ENCODE measurements at places on chromosomes 1 and 21.

GRCh38 chr21:46246345-46246744, 17.8 kb upstream of the LSS start:
- DNase-seq, result no peak

DNA sequence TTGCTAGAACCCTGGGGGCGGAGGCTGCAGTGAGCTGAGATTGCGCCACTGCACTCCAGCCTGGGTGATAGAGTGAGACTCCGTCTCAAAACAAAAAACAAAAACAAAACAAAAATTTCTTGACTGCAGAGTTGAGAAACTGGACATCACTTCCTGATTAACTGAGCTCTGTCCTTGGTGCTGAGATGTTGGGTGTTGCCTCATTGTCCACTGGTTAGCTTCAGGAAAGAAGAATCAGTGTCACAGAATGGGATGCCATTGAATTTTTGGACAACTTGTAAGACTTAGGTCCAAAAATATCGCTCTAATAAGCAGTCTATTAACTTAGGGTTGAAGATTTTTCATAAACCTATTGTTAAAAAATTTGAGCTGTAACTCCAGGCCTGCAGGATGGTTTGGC, 23.8 kb upstream of the KCNA10 start:
- DNase-seq, result no peak

- no peak for DNase-seq
Observed at GRCh38 chr1:151193304-151193703, 3.3 kb upstream of the VPS72 start.

- no peak for DNase-seq
Observed at GRCh38 chr1:196180847-196181593, 427.2 kb downstream of the KCNT2 start.

DNA sequence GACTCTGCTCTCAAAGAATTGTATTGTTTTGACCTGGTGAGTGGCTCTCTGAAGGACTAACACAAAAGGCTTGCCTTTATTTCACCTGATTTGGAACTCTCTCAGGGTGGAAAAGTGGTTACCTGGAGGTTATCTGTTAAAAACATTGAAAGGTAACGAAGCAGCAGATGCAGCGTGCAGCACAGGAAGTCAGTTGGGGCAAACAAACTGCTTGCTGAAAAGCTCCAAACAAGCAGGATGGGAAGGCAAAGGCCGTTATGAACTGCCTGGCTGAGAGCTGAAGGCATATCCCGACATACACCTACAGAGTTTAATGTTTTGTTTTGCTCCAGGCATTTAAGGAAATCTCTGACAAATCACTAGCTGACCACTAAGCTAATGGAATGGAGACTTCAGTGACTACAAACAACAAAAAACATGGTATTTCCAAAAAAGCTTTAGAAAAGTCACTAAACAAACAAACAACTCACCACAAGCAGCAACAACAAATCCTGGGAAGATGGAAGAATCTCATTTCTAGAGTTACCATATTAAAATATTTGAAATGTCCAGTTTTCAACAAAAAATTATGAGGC, 44.3 kb upstream of the BATF3 start:
- DNase-seq, result no peak

DNA sequence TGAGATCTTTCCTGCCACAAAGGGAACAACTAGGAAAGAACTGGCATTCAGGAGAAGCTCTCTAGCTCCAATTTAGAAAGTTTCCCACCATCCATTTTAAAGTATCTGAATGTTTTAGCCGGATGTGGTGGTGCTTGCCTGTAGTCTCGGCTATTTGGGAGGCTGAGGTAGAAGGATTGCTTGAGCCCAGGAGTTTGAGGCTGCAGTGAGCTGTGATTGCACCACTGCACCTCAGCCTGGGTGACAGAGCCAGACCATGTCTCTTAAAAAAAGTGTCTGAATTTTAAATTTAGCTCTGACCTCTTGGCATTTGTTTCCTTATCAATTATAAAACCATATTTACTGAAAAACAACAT, 67.2 kb downstream of the RPAP2 start:
- DNase-seq, result no peak

DNA sequence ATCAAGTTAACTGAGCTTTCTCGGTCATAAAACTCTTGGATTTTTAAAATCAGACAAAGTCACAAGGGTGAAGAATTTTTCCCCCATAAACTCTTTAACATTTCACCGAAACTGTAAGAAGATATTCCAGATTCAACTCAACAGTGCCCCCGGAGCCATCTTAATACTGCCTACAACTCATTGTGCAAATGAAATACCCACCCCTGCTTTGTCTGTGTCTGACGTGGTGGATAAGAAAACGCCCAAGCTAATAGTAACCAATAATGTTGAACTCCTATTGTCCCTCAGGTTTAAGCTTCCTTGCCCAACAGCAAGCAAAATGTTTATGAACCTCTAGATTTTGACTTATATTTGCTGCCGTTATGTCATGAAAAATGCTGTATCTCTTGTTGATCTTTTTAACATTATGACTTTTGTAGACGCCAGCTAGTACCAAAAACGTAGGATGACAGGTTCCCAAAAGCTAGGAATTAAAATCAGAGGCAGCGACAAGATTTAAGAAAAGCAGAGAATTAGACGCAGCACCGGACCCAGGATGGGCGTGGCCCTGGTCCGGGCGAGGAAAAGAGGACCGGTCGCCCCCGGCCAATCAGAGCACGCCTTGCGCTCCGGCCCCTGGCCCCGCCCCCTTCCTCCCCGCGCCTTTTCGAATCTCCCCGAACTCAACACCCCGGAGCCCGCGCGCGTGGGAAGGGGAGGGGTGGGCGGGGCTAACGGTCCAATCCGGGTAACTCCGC, 1.1 kb downstream of the STMN1 start:
- peak; percentile 89 for DNase-seq
